Stimulated activated CD4-positive, alpha-beta T cell treated with anti-CD3 and anti-CD28 coated beads, Interleukin-2, amount 100 ng/mL, for 4 hours (primary cell): ENCODE measurements at places on chromosomes 4 and X.

DNA sequence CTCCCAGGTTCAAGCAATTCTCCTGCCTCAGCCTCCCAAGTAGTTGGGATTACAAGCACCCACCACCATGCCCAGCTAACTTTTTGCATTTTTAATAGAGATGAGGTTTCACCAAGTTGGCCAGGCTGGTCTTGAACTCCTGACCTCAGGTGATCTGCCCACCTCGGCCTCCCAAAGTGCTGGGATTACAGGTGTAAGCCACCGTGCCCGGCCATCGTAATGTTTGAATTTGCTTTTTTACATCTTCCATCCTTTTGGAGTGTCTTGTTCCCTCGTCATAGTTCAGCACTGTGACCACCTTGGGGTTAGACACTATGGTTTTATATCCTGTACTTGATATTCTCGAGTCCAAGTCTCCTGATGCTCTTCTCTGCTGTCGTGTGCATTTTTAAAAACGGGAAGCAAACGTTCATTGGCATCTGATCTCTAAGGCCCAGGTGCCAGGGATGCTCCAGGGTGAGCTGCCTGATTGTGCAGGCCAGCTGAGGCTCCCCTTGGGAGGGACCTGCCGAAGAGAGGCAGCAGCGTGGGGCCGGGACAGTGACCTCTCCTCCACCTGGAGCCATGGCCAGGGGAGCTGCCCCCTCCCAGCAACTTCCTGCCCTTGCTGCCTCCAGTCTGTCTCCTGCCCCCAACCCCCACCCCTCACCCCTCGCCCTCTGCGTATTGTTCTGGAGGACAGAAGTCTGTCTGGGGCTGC lies 16.7 kb downstream of the DGKQ start:
- no peak for DNase-seq

DNA sequence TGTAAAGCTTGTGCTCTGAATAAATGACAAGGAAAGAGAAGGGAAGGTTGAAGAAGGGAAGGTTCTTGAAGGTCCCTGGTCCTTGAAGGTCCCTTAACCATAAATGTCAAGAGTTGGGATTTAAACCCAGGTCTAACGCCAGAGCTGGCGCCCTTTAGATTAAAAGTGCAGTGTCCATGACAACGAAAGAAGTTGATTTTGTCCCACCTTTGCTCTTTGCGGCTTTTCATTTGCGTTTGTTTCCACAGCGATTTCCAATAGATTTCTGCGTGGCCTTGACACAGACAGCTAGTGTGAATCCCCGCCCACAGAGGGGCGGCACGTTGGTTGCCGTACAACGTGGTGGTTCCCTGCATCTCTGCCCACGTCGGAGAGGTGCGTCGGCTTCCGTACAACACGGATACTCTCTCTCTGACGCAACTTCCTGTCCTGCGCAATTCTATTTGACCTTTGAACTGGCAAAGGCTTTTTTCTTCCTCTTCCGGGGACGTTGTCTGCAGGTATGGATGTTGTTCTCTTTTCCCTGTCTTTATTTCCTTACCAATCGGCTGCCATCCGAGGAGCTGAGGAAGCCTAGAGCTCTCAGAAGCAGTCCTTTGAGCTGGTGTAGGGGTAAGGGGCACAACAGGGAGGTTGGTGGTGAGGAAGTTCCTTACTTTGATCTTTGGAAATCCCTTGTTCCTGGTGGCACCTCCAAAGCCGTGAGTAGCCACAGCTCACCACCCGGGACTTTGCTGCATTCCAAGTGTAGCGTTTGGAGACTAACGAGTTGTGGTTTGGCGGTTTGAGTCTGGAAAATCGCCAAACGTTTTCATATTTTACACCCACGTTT lies at the start of gene RPL34:
TSS of gene RPL34 (plus strand) at position 476 of the 832 bp plus-strand sequence. CDS start 1,384 bp downstream, outside the sequence.
- DNase-seq, result peak; percentile 98

DNA sequence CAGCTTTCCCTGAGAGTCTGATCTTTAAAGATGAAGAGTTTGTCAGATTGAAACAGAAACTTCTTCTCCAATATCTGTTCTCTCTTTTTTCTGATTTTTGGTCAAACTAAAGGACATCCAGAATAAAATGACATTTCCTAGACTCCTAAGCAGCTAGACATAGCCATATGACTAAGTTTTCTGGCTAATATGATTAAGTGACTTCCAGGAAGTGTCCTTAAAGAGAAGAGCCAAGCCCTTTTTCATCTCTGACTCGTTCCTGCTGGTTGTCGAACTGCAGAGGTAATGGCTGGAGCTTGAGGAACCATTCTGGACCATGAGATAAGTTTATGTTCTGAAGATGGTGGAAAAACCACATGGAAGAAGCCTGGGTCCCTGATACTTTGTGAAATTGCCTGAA lies 546.0 kb downstream of the BCOR start:
- DNase-seq, result no peak

- DNase-seq, result no peak
These were observed 176.9 kb downstream of the SLIT2 start for GRCh38 chr4:20428436-20429160.

DNA sequence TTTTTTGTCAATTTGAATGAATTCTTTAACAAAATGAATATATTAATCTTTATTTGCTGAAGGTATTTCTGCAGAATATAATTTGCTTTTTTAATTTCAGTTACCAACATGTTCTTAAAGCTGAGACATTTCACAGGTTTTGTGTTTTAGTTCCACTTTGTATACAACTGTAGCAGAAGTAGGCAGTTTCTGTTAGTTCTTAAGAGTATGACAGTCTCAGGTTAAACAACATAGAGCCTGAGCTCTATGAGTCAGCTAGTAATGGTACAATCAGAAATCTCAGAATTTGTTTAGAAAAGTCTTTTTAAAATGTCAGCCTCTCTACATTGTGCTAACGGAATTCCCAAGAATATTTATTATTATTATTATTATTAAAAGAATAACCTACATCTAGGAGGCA lies 50.4 kb downstream of the GSTCD start:
- DNase-seq, result no peak

GRCh38 chrX:22184096-22184495 lies 88.6 kb upstream of the CBLL2 start:
- no peak for DNase-seq

- DNase-seq, result no peak
These were observed 23.2 kb downstream of the APOO start for GRCh38 chrX:23884427-23885024.

- DNase-seq, result no peak
These were observed 165.0 kb downstream of the FHIP1A start for GRCh38 chr4:151573945-151574344.

DNA sequence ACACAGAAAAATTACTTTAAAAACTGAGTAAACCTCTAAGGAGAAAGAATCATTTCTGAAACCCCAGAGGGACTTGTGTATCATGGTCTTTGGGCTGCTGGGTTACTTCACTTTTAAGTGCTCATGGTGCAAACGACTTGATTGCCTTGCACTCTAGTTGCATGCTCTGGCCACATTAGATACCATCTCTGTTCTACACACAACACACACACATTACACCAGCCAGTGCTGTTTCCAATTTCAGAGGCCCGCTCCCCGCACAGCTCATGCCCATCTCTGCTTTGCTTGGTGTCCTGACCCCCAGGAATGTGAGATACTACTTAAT lies 2.1 kb downstream of the PPP3CA start:
- DNase-seq, result no peak

GRCh38 chrX:13571136-13571535 lies 1.7 kb downstream of the EGFL6 start:
- DNase-seq, result no peak

DNA sequence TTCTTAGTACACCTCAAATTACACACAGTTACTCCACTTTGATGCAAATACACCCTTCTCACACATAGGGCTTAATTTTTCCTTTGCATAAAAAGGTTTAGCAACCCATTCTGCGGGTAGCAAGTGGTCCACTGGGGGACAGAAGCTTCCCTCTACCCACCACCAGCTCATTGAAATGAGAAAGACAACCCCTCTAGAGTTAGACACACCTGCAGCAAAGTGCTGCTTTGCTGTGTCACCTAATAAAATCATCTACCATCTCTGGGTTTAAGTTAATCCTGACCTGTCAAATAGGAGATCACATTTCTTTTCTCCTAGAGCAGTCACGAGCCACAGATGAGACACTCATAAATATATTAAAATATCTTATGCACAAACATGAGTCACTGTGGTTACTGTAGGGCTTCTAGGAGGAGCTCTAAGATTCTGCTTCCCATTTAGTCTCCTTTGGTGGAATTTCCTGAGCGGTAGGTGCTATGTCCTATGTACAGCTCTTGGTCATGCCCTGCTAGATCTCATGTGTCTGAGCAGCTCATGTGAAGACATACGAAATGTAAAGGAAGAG lies 11.9 kb downstream of the BMX start:
- no peak for DNase-seq

DNA sequence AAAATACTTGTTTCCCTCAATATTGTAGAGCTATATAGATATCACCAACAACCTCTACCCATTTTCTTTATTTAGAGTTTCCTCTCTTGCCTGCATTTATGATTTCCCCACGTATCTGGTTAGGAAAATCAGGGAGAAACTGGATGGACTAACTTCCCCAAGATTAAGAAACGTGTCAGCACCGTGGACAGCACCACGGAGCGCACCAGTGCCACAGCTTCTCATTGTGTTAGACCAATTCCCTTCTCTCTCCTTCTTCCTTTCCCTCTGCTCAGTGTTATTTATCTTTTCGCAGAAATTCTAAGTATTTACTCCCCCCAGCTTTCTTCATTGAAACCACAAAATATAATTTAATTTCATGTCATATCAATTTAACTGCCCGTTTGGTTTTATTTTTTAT lies 568.6 kb upstream of the BOD1L1 start:
- DNase-seq, result no peak

DNA sequence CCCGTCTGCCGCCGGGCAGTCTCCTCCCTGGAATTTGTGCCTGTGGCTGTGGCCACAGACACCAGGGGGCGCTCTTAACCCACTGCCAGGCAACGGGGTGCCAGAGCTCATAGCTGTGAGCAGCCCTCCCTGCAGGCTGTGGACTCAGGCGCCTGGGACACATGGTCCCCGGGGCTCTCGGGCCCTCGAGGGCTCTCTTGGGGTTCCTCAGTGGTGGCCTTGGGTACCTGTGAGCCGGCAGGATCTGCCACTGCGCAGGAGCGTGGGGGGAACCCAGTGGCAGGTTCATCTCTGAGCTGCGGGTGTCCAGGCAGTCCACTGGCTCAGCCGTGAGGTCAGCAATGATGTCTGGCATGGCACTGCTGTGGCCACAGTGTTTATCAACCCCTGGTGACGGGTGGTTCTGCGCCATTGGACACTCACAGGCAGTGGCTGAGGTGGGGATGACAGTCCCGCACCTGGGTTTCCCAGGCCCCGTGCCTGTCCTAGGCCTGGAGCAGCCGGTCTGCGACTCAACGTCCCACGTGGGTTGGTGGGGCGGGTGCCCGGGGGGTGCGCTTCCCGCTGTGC lies 37.2 kb downstream of the PCGF3 start:
- DNase-seq, result peak; percentile 70

DNA sequence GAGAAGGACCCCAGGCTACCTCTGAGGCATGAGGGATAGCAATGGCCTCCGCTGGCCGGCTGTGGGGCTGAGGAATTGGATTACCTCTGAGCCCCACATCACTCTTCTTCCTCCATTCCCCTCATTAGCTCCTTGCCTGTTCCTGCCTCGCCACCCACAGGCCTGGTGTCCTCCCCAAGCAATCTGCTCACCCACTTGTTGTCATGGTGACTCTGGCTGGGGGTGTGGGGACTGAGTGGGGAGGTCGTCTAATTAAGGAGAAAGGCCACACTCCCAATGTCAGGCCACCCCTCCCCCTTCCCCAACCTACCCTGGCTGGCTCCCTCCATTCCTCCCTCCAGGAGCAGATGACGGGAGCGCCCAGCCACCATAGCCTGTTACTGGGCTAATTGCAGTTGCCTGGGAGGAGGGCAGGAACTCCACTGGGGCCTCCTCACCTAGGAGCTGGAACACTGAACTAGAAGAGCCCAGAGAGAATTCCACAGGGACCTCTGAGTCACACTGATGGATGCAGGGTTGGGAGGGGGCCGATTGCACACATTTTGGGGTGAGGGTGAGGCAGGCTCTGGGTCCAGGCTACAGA lies 20.7 kb downstream of the NALF2 start:
- DNase-seq, result no peak

GRCh38 chrX:53695946-53696549 lies 9.5 kb upstream of the HUWE1 start:
- DNase-seq, result no peak

GRCh38 chr4:136831553-136831952 lies 700.7 kb downstream of the PCDH18 start:
- DNase-seq, result no peak

- no peak for DNase-seq
These were observed 255.8 kb downstream of the OPHN1 start for GRCh38 chrX:68177542-68177941.

GRCh38 chr4:101256222-101256621 lies 91.1 kb downstream of the PPP3CA start:
- no peak for DNase-seq

DNA sequence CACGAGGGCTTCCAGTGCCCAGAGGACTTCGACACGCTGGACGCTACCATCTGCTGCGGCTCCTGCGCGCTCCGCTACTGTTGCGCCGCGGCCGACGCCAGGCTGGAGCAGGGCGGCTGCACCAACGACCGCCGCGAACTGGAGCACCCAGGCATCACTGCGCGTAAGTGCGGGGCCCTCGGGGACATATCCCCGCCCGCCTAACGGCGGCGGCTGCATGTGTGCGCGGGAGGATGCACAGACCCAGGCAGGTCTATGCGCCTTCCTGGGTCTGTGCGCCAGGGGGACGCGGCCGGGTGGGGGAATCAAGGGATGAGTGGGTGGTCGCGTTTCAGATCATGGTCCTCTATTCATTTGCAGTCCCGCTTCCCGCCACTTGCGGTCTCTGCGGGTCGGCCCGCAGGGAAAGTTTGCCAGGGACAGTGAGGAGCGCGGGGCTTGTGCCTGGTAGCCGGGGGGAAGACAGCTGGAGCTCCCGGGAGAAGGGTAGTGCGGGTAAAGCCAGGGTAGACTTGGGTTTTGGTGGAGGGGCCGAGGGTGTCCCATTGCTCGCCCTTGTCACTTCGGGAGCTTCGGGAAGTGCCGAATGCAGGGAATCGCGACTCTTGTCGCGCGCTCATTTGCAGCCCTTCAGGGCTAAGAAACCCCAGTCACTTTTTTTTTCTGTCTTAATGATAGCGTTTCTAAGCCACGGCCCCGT lies 1.0 kb downstream of the SHISA3 start:
- DNase-seq, result no peak

DNA sequence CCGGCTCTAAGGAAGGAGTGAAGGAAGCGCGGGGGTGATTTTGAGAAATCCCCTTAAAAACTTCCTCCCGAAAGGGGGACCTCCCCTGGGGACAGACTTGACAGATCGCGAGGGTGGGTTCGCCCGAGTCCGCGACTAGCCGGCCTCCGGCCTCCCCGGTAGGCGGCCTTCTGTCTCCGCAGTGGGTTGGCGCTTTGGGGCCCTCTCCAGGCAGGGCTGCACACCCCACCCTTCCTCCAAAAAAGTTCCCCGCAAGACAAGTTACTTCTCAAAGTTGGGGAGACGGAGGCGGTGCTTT lies 24.8 kb downstream of the HOPX start:
- no peak for DNase-seq

- no peak for DNase-seq
These were observed 30.7 kb upstream of the HUWE1 start for GRCh38 chrX:53717205-53717604.

DNA sequence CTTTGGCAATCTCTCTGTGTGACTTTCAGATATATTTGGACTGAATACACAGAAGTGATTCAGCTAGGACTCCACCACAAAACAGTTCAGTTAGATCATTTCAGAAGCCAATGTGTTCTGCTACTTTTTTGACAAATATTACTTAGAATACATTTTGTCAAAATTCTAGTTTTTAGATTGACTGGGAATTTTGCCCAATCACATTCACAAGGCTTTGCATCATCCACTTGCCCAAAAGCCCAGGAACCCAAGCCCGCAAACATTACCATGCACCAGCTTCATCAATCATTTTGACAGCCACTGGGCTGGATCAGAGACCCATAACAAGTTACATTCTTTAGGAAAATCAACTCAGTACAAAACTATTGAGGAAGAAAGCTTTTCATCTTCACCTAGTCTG lies 256.6 kb upstream of the NDST3 start:
- no peak for DNase-seq
